Motor neuron (in vitro differentiated cells): ENCODE measurements at places on chromosomes 12 and 14. TPM values are rescaled to one million over a fixed set of nuclear protein-coding genes. Genes with fewer than 3 reads are reported as not detected.

GRCh38 chr14:99055816-99056215 lies 216.2 kb downstream of the BCL11B start:
- ATAC-seq, result no peak

- ATAC-seq, result no peak
Observed at GRCh38 chr14:37591311-37591940, 3.6 kb downstream of the FOXA1 start.

DNA sequence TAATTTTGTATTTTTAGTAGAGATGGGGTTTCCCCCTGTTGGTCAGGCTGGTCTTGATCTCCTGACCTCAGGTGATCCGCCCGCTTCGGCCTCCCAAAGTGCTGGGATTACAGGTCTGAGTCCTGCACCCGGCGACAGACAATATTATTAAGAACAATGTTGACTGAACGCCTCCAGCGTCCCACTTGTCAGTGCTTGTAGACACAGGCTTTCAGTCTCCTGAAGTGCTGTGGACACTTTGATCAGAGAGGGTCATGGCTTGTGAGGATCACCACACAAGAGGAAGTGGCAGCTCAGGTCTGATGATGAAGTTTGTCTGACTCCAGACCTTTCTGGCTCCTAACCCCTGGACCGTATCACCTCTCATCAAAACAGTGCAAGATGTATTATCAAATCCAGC lies 114.6 kb downstream of the CHST11 start:
- ATAC-seq, result no peak

- ATAC-seq, result no peak
Observed at GRCh38 chr12:116922194-116922897, 11.6 kb downstream of the FBXW8 start.

DNA sequence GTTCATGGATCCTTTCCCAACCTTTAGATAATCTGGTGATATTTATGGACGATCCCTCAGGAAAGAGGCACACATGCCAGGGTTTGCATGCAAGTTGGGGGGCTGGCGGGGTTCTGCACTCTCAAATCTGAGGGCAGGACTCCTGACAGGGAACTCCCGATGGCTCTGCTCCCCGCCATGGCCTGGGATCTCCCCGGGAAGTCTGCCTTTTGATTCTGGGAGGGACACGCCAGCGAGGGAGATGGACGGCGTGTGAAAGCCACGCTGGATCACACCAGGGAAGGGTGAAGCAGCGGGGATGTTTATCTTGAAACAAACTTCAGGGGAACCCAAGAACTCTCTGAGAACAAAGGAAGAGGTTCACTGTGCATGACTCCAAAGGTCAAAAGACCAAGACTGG lies 43.6 kb downstream of the LGMN start:
- no peak for ATAC-seq

GRCh38 chr12:57063991-57064685 lies 14.2 kb upstream of the MYO1A start:
- ATAC-seq, result no peak

GRCh38 chr14:94101748-94102147 lies 8.8 kb upstream of the IFI27 start:
- no peak for ATAC-seq

LRRK2 gene
- total RNA-seq, result 0.57 and 1.1 TPM in 2 replicates

AKAP3 gene
- total RNA-seq, result 5.4 and 5.5 TPM in 2 replicates

PLBD1 gene
- total RNA-seq, result 0.42 and 0.45 TPM in 2 replicates

SLC8A3 gene
- total RNA-seq, result 3.0 and 3.1 TPM in 2 replicates

C1RL gene
- 1.5 and 2.3 TPM in 2 replicates for total RNA-seq
